Activated CD4-positive, alpha-beta T cell treated with anti-CD3 and anti-CD28 coated beads, Interleukin-2, amount 50 U/mL, for 48 hours (primary cell): ENCODE measurements at places on chromosomes 2 and 18.

DNA sequence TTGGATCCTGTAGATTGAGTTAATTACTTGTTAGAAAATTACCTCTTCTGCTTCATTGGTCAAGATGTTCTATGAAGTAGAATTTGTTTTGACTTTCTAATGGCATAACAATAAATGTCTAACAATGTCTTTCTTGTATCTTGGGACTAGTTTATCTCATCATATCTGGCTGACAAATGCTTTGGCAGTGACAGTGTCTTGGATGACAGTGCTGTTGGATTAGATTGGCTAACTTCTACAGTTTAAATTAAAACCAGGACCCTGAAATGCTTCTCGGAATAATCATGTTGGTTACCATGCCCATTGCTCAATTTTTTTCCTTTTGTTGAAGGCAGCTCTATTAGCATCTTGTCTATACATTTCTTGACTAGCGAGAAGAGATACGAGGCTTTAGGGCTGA, 176.9 kb downstream of the PARD3B start:
- no peak for DNase-seq

DNA sequence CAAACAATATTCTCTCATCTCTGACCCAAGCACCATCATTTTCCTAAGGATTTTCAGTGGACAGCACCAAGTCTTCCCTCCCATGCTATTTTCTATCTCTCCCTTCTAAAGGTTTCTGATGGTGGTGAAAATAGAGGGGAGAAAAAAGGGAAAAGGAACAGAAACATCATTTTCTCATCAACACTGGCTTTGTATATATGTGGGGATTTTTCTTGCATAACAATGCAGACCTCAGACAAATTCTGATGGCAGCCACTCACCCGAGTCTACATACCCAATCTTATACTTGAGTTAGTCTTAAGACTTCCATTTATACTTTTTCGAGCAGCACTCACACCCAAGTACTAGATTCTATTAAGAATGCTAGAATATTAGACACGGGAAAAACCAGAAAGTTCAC, 95.8 kb downstream of the TMEM163 start:
- DNase-seq: no peak

DNA sequence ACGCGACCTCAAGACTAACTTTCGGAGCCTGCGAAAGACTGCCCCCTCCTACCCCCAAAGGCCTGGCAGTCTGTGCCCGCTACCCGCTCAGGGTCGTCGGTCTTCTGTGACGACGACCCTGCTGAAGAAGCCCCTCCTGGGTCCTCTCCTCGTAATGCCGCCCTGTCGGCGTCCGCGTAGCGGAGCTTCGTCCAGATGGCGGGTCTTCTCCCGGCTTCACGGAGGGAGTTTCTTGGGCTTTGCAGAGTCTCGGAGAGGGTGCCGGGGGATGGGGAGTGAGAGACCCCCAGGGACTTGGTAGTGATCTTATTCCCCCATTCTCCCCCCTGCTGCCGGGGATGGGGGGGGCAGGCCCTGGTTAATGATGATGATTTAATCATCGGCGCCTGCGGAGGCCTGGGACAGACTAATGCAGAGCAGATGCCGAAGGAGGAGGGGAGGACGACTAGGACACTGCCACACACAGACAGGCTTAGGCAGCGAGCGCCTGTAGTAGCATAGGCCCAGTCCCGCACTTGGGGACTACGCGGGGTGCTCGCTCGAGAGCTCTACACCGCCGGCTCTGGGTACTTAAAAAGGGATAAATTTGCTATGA, 528 bp upstream of the PCGF1 start:
- DNase-seq: no peak

DNA sequence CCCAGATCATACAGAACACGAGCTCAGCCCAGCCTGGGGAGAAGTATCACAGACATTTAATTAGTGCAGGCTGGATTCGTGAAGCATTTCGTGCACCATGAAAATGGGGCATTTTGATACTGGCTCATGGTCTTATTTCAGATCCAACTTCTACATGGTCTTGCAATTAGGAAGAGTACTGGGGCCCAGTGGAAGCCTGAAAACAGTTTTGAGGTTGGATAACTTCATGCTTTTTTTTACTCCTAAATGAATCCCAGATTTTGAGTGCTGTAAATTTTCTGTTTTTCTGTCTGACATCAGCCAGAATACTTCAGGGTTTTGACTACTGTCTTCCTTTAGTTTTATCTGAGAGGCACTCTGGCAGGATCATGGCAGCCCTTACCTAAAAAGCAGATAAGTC, 160.1 kb downstream of the GFPT1 start:
- no peak for DNase-seq

- no peak for DNase-seq
Measured at GRCh38 chr2:176508374-176508773, 239.1 kb downstream of the MTX2 start.

- no peak for DNase-seq
Measured at GRCh38 chr2:135064149-135064548, 12.1 kb downstream of the RAB3GAP1 start.

DNA sequence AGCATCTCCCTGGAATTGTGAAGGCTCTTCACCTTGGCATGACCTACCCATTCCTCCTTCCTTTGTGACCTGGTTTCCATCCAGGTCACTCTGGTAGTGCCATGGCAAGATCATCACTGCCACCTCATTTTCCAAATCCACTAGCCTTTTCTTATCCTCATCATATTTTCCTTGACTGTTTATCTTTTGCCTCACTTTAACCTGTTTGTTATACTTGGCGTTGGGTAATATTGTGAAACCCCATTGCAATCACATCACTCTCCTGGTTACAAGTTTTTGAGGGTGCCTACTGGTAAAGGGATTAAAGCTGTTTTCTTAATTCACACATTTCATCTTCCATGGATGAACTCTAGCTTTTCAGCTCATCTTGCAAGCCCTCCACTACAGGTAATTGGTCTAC, 39.1 kb upstream of the IGFBP2 start:
- no peak for DNase-seq

- DNase-seq: no peak
Measured at GRCh38 chr2:100281521-100282438, 40.5 kb downstream of the LONRF2 start.
